GM04504 (cell line): ENCODE measurements at places on chromosomes 7 and 10.

GRCh38 chr10:123886292-123886691 is 5.3 kb downstream of the CPXM2 start:
- no peak for DNase-seq

- DNase-seq, result peak; percentile 13
These were observed 54.2 kb upstream of the SVIL start for GRCh38 chr10:29689001-29689400.

DNA sequence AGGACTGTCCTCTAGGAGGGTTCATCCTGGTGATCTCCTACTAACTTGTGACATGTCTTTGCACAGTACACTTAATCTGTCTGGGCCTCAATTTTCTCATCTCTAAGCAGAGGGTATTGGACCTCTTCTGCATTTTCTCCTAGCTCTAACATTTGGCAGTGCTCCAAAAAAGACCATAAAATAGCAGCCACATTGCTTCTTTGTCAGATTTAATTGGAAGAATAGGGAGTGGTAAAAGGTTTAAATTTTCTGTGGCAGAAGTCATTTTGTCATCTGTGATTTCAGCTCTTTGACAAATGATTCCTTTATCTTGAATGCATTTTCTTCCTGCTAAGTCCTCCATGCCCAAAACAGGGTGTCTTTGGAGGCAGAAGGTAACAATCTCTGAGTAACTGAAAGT is 289.9 kb upstream of the LRGUK start:
- DNase-seq, result no peak

DNA sequence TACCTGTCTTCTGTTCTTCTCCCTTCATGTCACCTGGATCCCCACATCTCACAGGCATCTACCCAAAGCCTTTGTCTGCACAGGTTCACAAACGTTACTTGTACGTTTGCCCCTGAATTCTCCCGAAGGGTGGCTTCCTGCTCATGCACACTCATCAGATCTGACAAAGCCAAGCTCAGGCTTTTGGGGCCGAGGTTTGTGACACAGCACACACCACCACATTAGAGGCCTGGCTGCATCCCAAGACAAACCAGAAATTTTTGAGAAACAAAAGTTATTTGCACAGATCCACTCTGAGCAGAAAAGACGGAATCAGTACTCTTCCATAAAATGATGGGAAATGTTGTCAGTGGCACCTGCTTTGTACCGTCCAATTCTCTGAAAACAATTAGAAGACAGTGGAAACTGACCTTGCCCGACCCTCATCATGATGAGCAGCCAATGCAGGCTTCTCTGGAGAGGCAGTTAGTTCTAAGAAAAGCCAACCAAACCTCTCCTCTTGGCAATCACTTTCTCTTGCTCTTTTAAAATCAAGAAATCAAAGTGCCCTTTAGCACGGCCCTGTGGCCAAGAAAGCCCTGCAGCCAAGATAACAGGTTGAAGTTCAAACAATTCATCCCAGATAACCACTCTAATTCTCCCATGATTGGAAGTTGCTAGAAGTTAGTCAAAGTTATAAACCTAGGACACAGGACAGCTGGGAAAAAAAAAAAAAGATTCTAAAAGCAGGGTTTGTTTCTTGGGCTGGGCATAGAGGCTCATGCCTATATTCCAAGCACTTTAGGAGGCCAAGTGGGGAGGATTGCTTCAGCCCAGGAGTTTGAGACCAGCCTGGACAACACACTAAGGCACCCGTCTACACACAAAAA is 13.6 kb upstream of the SVIL start:
- no peak for DNase-seq

DNA sequence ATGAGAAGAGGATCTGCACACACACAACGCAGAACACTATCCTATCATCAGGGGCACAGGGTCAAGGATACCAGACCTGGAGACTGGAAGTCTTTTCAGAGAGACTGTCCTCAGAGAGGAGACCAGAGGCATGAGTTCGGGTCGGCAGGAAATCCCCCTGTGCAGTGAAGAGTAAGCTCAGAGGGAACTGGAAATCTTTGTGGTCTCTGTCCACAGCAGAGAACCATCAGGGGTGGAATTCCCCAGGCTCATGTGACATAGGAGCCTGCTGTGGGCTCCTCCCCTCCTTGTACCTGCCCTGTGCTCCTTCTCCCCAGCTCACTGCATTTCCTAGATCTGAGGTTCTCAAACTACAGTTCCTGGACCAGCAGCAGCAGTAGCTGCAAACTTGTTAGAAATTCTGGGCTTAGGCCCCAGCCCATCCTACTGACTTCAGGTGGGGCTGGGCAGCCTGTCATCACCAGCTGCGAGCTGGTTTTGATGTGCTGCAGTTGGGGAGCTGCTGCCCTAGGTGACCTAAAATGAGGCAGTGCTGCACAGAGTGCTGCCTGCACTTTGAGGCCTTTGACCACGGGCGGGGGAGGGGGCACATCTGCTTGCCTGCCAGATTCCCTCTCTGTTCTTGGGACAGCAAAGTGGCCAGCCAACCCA is 2.4 kb downstream of the ZMIZ2 start:
- DNase-seq, result no peak

DNA sequence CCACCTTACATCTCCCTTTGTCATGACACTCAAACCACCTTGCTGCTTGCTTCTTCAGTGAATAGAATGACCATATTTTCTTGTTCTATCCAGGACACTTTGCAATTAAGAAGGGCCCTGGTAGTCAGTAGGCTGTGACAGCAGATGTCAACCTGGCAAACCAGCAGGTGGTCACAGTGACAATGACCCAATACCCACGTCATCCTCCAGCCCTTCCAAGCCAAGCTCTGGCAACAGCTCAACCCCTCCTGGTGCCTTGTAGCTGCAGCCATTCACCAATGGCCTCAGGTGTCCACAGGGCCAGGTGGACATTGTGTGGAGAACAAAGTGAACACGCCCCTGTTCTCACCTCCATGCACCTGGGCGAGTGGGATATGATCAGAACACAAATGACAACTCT is 87.6 kb upstream of the MACROH2A2 start:
- no peak for DNase-seq

DNA sequence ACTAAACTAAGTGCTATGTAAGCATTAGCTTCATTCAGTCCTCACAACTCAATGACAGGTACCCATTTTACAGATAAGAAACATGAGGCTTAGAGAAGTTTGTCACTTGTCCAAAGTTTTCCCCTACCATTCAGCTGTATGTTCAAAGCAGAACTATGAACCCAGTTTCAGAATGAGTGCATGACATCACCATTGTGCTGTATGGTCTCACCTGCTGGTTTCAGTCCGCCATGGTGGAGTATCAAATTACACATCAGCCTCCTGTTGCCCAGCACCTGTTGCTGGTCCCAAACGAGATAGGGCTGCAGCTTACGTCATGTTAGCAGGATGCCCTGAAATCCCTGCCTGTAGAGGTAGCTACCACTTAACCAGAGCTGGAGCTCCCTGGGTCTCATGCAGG is 95.0 kb downstream of the DYNC1I1 start:
- DNase-seq, result no peak

DNA sequence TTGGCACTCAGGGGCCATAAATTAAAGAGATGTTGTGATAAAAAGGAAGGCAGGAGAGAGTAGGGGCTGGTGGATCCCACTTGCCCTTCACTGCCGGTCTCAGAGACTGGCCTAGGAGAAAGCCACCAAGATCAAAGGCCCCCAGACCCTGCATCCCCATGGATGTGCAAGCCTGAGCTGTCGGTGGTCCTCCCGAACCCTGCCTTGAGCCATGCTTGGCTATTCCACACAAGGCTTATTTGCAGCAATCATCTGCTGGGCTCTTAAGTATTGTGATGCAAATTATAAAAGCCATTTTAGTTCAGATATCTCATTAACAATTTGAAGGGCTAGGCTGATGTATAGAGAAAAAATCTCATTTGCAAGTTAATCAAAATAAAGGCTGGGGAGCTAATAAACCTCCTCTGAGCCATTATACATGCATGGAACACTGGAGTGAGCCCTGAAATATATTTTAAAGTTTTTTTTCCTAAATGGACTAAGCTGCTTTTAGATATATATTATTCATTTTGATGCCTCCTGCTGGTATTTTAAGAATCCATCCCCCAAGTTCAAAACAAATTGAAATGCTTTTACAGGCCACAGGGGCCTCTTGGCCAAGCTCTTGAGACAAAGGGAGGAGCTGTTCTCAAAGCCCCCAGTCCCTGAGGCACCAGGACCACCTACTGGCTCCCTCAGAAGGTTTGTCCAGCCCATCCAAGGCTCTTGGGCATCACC is 28.1 kb downstream of the OAT start:
- no peak for DNase-seq

- no peak for DNase-seq
These were observed 434.7 kb upstream of the GRM3 start for GRCh38 chr7:86209036-86209435.

GRCh38 chr7:156988343-156989185 is 21.9 kb downstream of the MNX1 start:
- no peak for DNase-seq

GRCh38 chr7:140778975-140779374 is 82.5 kb downstream of the NDUFB2 start:
- no peak for DNase-seq

- no peak for DNase-seq
These were observed 97.0 kb downstream of the CTBP2 start for GRCh38 chr10:125063256-125063925.
